ENCODE measurements at places on chromosomes 4 and X. TPM values are rescaled to one million over a fixed set of nuclear protein-coding genes. Genes with fewer than 3 reads are reported as not detected.

The GABRE gene
- total RNA-seq = 36.9 TPM

The FRG1 gene
- 8.3 TPM for total RNA-seq

The SATL1 gene
- not detected for total RNA-seq

The TRIML2 gene
- not detected for total RNA-seq

The RNF175 gene
- not detected for total RNA-seq

The USP51 gene
- total RNA-seq = not detected

The AASDH gene
- total RNA-seq = 1.8 TPM

The EIF1AX gene
- total RNA-seq = 45.8 TPM

The TEX13D gene
- not detected for total RNA-seq

The ANOS1 gene
- not detected for total RNA-seq

The FAM236B gene
- not detected for total RNA-seq

The ODAPH gene
- not detected for total RNA-seq

The PLK4 gene
- total RNA-seq = 45.5 TPM

The EMCN gene
- total RNA-seq = not detected

The ADH1C gene
- total RNA-seq = 5.9 TPM

The MAGEB16 gene
- not detected for total RNA-seq

The XAGE3 gene
- not detected for total RNA-seq

Data from HT-29 (cell line).